ENCODE measurements at places on chromosomes 6 and 20.

DNA sequence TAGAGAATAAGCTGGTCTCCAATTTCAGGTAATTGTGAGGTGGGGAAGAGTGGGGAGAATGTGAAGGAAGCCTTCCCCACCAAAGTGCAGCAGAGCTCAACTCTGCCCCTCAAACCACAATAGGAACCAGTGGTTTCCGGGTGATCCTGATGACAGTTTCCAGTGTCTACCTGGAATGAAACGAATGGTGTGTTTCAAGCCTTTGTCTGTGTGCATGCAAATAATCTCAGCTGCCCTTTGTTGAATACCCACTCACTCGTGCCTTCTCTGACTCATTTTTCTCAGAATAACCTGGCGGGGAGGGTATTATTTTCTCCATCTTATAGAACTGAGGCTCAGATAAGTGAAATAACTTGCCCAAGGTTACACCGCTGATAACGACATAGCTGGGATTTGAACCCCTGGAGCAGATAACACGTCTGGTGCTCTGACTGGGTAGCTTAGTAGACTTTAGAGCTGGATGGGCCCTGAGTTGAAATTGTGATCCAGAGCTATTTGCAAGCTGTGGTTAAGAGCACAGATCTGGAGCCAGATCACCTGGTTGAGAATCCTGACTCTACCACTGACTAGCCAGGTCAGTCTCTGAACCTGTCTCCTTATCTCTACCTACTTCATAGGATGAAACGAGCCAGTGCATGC, 85.1 kb downstream of the EYA2 start:
- no peak for DNase-seq

DNA sequence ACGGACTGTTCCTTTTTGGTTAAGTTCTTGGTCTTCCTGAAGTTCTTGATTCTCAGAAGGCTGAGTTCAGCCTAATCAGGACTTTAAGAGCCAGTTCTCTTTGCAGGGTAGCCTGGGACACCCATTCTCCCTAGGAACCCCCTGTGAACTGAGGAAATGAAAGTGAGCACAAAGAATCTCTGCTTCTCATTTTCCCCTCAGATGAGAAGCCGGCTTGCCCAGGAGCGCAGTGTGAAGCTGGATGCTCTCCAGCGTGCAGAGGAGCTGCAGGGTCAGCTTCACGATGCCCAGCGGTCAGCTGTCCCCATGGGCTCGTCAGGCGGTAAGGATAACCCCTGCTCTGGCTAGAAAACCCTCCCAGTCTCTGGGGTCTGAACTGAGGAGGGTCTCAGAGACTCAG, 34.0 kb downstream of the CD164 start:
- DNase-seq = no peak

DNA sequence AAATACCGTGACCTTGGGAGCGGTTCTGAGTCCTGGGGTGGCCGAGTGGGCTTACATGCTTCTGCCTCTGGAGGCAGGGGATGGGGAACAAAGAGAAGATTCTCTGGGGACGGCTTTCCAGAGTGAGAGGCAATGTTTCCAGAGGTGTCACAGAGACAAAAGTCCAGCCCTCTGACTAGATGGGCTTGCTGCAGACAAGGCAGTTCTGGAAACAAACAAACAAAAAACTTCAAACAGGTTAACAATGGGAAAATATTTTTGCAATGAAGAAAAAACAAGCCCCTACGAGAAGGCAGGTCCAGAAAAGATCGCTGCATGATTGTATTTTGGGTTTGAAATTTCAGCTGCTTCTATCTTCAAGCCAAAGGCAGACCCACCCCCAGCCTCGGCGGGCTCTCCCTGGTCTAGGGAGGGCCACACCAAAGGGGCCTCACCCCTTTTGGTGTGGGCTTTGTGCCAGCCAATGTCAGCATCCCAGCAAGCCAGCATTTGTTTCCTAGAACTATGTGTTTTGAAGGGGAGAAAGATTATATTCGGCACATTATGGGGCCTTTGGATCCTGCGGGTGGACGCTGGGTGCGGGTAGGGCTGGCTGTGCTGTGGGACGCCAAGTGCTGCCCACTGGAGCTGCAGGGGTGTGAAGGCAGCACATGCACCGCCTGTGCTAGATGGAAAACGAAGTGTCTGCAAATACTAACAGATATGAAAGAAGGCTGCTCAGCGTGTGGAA, 42.9 kb downstream of the RIOK1 start:
- no peak for DNase-seq

- DNase-seq = no peak
Observed at GRCh38 chr6:113539623-113540022, 317.5 kb upstream of the MARCKS start.

DNA sequence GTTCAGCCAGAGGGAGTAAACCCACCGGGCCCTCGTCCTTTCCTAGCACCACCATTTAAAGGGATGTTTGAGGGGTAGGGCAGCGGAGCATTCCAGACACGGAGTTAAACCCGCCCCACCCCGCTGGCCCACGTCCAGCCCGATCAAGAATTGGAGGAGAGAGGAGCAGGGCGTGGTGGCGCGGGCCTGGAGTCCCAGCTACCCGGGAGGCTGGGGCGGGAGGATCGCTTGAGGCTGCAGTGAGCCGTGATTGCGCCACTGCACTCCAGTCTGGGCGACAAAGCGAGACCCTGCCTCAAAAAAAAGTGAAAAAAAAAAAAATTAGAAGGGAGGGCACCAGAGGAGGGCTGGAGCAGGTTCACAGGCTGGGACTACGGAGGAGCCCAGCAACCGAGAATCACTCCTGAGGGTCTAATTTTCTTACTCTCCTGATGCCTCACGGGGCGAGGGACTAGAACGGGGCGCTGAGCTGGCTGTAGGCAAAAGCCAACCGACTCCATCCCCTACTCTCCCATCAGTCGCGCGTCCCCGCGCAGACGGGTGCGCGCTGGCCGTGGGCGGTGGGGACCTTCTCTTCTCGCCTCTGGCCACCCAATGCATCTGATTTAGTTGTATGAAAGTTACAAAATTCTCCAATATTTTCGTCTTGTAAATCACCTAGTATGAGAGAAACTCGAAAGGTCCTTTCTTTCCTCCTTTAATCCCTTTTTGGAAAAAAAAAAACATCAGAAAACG, 6.1 kb upstream of the HSPA1B start:
- peak; percentile 61 for DNase-seq

GRCh38 chr6:36154286-36154685, 24.0 kb downstream of the MAPK13 start:
- DNase-seq = no peak

DNA sequence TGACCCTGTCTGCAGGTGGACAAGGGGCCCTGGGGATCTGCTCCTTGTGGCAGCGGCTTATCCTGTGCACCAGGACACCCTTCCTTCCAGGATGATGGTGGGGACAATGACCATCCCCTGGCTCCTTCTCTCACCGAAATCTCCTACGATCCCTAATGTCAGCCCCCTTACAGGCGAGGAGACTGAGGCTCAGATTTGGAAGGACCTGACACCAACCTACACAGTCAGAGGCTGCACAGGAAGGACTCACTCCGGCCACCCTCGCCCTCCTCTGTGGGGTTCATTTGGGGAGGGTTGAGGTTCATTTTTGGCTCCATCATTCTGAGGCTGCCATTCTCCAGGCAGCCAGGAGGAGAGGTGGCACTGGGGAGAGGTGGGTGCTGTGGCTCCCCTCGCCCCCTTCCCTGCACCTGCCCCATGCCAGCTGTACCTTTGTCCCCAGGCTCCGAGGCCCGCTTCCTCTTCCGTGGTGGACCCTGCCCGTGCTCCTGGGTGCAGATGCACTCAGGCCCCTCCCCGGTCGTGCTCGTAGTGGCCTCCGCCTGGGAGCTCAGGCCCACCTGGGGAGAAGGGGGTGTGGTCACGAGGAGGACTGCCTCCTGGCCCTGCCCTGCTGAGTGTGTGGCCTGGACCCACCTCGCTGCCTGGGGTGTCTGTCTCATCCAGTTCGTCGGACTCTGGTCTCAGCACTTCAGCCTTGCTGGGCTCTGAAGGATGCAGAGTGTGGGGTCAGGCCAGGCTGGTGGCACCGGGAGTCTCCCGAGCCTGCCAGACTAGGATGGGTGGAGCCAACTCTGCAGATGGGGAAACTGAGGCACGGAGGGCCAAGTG, 5.3 kb upstream of the CABLES2 start:
- no peak for DNase-seq

DNA sequence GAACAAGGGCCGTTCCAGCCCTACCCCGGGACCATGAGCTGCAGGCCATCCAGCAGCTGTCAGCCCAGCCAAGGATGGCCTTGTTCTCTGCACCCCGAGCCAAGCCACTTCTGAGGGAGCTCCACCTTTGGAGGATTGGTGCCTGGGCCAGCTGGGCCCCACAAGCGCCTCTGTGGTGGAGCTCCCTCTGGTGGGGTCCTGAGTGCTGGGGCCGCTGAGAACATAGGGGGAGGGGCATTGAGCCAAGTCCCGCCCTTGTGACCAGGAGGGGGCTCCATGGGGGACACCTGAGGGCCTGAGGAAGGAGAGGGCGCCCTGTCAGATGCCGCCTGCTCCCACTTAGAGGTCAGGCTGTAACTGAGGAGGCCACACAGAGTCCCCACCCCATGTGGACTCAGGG, 43.2 kb downstream of the YTHDF1 start:
- DNase-seq = no peak
